ENCODE measurements at places on chromosomes 4 and X. TPM values are rescaled to one million over a fixed set of nuclear protein-coding genes. Genes with fewer than 3 reads are reported as not detected.

Gene TEX13B
- total RNA-seq = not detected

Gene FGB
- not detected for total RNA-seq

- DNase-seq = no peak
Observed at GRCh38 chr4:99654361-99654761, 3.3 kb downstream of the C4orf54 start.

DNA sequence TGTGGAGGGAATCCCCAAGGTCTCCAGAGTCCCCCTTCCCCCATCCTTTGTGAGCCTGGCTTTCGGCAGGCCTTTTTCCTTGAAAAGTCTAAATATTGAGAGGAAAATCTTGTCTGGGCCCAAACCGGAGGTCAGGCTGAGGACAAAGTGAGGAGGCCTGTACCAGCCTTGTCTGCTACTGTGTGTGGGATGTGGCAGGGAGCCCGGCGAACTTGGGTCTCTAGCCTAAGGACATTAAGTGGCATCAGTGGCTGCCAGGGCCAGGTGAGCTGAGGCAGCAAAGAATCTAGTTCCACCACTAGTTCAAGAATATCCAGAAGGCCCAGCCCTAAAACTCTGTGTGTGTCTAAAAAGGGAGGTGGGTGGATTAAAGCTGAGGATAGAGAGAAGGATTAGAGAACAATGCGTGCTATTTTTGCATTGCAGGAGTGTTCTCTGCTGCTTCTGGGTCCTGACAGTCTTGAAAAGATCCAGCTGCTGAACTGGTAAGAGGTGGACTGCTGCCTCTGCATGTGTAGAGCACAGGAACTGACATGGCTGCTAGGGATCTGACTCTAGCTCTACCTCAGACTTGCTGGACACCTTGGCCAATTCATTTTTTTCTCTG is 1.2 kb upstream of the AMER1 start:
- no peak for DNase-seq

DNA sequence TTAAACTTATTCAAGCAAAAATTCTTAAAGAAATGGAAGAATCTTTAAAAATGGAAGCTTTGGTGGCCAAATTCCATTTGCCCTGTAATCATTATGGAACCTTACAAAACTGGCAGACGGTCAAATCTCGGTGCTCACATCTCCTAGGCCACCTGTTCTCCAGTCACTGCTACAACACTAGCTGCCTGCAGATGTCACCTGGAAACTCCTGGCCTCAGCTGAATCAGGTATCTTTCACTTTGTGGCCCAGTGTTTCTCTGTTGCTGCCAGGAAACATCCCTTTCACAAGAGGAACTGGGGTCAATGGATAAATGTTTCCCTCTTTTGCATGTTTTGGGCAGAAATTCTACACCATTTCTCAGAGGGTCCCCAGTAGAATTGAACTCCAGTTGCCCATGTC is 4.2 kb upstream of the CXCL3 start:
- DNase-seq = no peak

Gene AMBN
- total RNA-seq = not detected

- no peak for DNase-seq
Observed at GRCh38 chrX:123339221-123339905, 155.3 kb downstream of the GRIA3 start.

DNA sequence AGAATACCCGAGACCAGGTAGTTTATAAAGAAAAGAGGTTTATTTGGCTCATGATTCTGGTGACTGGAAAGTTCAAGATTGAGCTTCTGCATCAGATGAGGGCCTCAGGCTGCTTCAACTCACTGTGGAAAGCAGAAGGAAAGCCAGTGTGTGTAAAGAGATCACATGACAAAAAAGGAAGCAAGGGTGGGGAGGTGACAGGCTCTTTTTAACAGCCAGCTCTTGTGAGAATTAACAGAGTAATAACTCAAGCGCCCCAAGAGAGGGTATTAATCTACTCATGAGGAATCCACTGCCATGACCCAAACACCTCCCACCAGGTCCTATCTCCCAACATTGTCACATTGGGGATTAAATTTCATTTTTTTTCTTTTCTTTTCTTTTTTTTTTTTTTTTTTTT is 6.3 kb upstream of the YIPF6 start:
- no peak for DNase-seq

Gene CLCN5
- 9.5 TPM for total RNA-seq

Gene HERC5
- 5.9 TPM for total RNA-seq

- DNase-seq = no peak
Observed at GRCh38 chr4:123215536-123215935, 181.1 kb upstream of the SPRY1 start.

DNA sequence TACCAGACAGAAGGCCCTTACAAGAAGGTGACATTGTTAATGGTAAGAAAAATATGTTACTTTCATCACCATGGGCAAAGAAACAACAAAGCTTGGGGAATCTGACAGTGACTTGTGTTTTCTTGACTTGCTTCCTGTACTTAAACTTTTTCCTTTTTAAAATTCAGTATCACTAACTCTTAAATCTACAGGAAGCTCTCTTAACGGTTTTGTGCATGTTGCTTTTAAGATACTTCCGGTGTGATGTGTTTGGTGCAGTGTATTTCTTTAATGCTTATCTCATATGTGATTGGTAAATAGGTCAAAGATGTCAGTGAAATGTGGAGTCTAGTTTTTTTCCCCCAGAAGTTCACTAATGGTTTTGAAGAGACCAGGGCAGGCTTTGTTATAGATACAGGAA is 45.2 kb downstream of the ADH5 start:
- no peak for DNase-seq

DNA sequence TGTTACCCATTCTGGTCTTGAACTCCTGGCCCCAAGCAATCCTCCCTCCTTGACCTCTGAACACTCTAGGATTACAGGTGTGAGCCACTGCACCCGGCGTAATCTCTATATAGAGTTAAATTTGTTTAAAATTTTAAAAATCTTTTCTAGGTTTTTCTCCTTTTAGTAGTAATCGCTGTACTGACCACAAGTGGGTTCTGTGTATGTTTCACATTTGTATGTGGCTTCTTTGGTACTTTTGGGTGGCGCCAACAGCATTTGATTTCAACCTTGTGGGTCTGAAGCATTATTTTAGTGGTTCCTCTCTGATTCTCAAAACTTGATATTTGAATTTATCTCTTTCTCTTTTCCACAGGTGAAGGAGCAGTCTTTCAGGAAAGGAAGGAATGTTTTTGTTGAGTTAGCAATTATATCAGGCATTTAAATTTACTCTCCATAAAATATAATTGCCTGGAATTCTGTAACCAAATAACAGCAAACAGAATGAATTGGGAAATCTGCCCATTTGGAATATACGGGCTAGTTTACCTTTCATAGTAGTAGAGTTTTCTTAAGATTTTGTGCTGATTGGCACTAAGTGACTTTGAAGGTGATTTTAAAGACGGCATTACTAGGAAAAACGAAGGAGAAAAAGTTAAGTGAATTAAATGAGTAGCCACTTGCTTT is 29.5 kb downstream of the ARHGAP10 start:
- no peak for DNase-seq

GRCh38 chrX:118225711-118226428 is 109.3 kb upstream of the KLHL13 start:
- no peak for DNase-seq

DNA sequence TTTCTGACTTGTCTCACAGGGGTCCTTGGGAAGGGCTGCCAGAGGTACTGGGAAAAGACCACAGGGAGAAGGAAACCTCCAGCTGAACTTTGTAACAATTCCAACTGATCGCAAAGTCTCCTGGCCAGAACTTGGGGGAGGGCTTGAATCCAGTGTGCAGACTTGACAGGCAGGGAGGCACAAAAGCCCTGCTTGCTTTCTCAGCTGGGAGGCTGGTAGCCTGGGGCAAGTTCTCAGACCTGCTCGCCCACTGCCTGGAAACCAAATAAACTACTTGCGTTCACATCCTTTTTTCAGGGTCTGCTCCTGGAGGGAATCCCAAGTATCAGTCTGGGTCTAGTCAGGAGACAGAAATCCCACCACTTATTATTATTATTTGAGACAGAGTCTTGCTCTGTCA is 48.0 kb upstream of the CASK start:
- DNase-seq = no peak

Gene FOXP3
- total RNA-seq = not detected

- no peak for DNase-seq
Observed at GRCh38 chrX:110021258-110022022, 18.5 kb downstream of the TMEM164 start.

GRCh38 chrX:70421618-70422017 is 1.5 kb upstream of the GDPD2 start:
- no peak for DNase-seq

- no peak for DNase-seq
Observed at GRCh38 chrX:107646735-107647134, 18.4 kb downstream of the PRPS1 start.

GRCh38 chrX:24513416-24513815 is 48.3 kb downstream of the PDK3 start:
- DNase-seq = no peak

DNA sequence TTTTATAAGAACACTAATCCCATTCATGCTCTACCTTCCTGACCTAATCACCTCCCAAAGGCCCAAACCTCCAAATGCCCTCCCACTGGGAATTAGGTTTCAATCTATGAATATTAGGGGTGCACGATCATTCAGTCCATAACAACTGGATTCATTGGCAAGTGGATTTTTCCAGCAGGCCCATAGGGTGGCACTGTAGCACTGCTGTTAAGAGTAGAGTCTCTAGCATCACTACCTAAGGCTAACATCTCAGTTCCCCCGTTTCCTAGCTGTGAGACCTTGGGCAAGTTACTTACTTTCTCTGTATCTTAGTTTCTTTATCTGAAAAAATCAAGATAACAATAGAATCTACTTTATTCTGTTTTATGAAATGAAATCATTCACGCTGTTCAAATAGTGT is 315.8 kb downstream of the STIM2 start:
- DNase-seq = no peak

DNA sequence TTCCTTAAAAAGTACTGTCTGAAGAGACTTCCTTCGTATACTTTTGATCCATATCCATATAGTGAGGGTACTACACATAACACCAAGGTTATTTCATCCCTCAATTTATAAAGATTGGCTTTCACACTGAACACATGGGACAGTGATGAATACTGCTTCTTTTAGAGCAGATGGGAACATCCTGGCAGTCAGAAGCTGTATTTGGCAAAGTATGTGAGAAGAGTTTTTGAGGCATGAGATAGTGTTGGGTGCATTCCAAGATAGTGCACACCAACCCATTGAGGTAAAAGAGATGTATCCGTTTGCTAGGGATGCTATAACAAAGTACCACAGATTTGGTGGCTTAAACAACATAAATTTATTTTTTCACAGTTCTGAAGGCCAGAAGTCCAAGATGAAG is 141.1 kb downstream of the MOSPD2 start:
- DNase-seq = no peak

GRCh38 chr4:145541346-145541745 is 59.7 kb downstream of the SMAD1 start:
- no peak for DNase-seq

DNA sequence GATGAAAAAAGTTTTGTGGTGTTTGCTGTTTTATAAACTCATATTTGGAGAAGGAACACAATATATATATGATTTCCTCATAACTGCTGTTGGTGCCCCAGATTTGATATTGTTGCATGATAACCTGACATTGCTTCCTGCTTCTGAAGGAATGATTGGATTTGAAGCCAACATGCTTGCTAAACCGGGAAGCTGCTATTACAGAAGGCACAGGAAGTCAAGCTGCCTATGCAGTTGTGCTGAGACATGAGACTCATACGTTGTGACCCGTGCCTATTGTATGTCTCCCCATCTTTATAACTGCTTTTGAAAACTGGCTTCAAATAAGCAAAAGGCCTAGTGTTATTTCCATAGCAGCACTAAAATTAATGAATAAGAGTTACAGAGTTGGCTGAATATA is 32.9 kb downstream of the GAB1 start:
- DNase-seq = no peak

Gene AREG
- total RNA-seq = 41.0 TPM

Gene TMPRSS11B
- total RNA-seq = not detected

DNA sequence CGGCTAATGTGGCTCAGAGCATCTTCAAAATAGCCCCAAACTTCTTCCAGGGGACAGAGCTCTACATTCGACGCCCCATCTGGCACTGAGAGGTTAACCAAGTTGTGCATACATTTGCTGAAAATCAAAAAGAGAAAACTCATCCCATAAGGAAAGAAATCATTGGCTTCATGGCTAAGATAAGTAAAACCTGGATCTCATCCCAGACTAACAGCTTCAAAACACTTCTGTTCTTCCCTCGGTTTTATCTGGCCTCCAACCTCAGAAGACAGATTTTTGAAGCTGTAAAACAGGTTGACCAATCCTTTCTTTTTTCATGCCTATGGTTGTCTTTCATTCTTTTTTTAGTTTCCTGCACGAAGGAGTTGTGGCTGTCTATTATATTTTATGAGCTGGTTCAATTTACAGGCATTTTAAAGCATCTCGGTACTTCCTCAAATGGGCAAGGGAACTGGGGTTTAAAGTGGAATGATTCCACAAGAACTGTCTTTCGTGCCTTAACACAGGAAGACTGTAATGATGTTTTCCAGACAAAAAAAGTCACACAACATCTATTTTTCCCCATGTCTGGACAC is 107.6 kb downstream of the DLG3 start:
- no peak for DNase-seq

Gene FGA
- total RNA-seq = not detected

- DNase-seq = no peak
Observed at GRCh38 chr4:158811216-158811540, 42.4 kb downstream of the FNIP2 start.

Gene MAP9
- total RNA-seq = 4.9 TPM

- DNase-seq = no peak
Observed at GRCh38 chr4:155656025-155656424, 10.6 kb upstream of the GUCY1A1 start.

DNA sequence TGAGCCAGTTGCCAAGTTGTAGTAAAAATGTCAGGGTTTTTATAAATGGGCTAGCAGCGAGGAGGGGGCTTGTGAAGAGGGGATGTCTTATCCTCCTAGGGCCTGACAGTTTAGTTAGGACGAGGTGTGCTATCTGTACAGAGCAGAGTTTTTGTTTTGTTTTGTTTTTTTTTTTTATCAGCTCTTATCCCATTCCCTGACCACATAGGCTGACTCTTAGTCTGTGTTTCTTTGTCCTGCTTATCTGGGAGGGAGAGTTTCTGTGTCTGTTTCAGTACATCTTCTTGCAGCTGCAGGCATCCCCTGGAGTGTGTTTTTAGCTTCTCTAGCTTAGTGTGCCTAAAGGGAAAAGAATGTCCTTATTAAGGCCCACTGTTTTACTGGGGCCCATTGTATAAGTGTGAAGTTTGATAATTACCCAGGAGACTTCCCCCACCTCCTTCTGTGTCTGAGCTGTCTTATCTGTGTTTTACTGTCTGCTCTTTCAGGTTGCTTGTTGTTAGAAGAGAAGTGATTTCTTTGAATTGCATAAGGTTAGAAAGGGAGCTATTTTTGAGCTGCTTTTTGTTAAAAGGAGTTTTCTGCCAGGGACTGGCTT is 32.0 kb downstream of the PAGE2 start:
- DNase-seq = no peak

GRCh38 chr4:89427782-89428181 is 120.2 kb upstream of the GPRIN3 start:
- DNase-seq = no peak

Gene ZCCHC18
- not detected for total RNA-seq

- no peak for DNase-seq
Observed at GRCh38 chrX:106263817-106264216, 95.7 kb downstream of the PWWP3B start.

Measured in mesenteric fat pad (tissue), 1 donor.